ENCODE measurements at places on chromosomes 12 and 14.

- DNase-seq, result peak; percentile 47
Measured at GRCh38 chr12:51371295-51371953, 19.8 kb downstream of the GALNT6 start.

DNA sequence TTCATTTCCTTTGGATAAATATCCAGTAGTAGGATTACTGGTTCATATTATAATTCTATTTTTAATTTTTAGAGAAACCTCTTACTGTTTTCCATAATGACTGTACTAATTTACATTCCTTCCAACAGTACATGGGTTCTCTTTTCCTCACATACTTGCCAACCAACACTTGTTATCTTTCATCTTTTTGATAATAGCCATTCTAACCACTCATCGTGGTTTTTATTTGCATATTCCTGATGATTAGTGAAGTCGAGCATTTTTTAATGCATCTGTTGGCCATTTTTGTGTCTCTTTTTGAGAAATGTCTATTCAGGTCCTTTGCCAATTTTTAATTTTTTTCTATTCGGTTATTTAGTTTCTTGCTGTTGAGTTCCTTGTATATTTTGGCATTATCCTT is 457.7 kb upstream of the PDE3A start:
- no peak for DNase-seq

GRCh38 chr14:97149775-97150174 is 352.6 kb downstream of the VRK1 start:
- no peak for DNase-seq

- no peak for DNase-seq
Measured at GRCh38 chr14:58963873-58964597, 224.4 kb upstream of the DAAM1 start.

DNA sequence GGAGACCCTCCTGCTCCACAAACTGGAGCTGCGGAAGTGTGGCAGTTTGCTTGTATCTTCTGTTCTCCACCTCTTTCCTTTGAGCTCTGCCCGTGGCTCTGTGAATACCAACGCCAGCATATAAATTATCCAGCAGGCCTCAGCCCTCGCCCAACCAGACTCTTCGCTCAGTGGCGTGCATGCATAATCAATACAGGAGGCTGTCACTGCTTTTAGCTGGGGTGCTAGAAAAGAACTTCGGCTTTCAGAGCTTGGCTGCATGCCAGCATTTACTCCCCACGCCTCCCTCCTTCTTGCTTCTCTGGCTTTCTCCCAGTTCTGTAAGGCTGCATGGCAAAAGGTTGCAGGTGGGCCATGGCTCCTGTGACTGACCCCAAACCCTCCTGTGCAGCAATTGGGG is 26.9 kb downstream of the NRXN3 start:
- peak; percentile 60 for DNase-seq

DNA sequence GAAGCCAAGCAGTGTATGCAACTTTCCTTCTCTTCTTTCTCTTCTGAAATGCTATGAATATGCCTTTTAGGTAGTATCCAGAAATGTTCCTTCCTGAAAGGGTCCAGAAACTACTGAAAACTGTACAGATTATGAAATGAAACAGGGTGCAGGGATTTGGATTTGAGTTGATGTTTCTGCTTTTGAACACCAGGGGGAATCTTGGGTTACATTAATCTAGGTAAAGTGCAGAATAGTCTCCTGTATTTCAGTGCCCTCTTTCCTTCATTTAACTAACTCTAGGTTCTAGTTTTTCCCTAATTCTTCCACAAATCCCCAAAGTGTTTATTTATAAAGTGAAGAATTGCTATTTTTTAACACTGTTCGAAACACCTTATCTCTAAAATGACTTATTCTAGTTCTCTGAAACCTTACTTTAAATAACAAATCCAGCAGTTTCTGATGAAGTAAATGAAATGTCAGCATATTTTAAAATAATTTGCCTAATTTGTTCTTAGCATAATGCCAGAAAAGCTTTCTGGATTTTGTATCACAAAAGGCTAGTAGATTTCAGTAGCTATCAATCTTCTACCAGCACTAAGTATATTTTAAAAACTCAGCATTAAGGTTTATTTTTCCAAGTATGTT is 111.9 kb downstream of the LRRK2 start:
- peak; percentile 42 for DNase-seq

DNA sequence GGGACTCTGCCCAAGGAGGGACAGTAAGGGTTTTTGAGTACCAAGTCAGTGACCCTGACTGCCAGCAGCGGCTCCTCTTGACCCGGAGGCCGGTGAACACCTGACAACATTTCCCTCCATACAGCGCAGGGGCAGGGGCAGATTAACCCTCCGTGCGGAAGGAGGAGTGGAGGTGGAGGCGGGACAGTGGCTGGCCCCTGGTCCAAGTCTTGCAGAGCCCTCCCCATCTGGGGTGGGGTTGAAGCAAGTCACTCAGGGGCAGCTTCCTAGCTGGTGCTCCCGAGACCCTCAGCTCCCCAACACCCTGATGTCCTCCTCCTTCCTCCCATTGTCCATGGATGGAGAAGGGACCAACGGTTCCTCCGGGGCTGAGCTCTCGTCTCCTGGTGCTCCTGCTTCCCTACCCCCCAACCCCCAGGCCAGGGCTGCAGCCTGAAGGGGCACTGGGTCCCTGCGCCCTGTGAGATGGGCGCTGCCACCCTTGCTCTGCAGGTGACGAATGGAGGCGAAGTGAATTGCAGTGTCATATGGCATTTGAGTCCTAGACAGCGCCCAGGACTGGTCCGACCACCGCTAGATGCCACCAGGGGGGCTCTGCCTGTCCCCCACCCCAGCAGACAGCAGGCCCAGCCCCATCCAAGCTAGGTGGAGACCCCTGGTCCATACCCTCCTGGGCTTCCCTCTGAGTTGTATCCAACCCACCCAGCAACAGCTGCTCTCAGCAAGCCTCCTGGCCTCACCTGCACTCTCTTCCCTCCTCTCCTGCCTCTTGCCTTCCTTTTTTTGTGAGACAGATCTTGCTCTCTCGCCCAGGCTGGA is 7.0 kb upstream of the AMN start:
- no peak for DNase-seq

DNA sequence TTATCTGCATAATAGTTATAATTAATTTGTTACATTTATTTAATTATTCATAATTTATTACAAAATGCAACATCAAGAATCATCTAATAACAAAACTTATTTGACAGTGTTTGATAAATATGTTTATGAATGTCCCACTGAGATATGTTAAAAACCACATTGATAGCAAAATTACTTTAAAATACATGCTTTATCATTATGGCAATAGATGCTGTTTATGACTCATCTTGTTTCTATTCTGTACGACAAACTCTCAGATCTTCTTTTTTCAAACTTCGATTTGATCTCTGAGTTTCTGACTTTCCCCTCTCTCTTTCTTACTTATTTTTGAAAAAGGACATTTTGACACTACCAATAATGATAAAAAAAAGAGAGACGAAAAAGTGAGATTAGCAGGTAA is 56.8 kb upstream of the LRRK2 start:
- DNase-seq, result no peak

DNA sequence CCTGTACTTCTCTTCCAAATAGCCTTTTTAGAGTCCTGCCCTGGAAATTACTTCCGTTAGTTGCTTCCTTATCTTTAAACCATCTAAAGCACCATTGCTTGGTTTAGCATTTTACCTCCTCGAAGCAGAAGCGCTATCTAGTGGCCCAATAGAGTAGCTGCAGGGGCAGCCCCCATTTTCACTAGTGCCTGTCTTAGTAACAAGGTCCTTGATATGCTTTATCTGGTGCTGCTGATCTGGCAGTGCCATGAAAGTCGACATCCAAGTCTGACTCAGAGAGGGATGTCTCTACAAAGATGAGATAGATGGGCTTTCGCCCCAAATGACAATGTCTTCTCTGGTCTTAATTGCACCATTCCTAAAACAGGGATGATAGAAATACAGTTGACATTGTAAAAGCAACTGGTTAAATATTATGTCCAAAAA is 25.0 kb upstream of the CIT start:
- DNase-seq, result peak; percentile 50

DNA sequence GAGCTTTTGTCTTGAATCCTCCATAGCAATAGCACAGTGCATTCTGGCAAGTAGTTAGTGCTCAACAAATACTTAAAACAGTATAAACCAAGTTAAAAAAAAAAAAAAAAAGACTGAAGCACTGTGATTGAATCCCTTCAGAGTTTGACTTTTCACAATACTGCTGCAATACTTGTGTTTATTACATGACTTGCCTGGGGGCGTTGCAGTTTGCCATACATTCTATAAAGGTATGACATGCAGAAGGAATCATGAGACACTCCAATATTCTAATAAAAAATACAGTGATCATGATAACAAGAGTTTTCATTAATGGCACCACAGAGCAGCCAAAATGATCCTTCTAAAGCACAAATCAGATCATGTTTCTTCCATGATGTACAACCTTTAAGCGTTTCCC is 205.0 kb upstream of the CDKN3 start:
- DNase-seq, result no peak

DNA sequence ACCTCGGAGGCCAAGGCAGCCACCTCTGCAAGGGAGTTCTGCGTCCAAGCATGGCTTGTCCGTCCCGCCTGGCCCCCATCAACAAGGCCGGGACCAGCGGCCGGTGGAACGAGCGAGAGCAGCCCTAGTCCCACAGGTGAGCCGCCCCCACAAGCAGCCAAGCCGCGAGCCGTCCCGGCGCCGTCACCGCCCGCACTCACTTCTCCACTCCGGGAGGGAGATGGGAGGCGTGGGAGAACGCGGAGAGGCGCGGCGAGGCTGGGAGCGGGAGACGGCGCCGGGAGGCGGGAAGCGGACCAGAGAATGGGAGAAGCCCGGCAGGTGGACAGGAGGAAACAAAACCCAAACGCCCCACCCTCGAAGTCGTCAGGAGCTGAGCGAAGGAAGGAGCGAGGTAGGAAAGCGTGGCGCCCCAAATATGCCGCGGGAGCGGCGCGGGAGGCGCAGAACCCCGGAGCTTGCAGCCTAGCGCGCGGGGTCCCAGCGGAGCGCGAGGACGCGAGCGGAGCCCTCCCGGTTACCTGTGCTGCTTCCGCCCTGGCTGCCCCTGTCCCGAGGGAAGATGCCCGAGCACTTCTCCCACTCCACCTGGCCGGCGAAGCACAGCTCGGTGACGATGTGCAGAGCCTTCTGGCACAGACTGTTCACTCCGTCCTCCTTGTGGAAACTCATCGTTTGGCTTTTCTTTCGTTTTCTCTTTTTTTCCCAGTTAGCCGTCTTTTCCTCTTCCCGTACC is 600 bp downstream of the SYT10 start:
- DNase-seq, result peak; percentile 54

DNA sequence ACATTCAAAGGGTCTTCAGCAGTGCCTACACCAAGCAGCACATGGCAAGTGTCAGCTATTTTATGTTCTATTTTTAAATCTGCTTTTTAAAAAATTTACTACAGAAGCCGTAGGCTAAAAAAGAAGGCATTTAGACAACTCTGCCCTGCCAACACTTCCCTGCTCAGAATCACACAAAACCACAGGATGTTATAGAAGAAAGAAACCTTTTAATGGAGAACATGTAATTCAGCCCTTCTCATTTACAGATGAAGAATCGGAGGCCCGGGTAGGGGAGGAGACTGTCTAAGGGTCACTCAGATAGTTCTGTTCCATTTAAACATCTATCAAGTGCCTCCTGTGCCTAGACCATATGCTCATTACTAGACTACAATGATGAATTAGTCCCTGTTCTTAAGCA is 171.8 kb upstream of the NTF3 start:
- DNase-seq, result no peak

GRCh38 chr14:92670160-92670559 is 78.3 kb downstream of the LGMN start:
- no peak for DNase-seq

All from brain (organoid and tissue), 16 donors.